ENCODE measurements at places on chromosomes 6 and 20.

DNA sequence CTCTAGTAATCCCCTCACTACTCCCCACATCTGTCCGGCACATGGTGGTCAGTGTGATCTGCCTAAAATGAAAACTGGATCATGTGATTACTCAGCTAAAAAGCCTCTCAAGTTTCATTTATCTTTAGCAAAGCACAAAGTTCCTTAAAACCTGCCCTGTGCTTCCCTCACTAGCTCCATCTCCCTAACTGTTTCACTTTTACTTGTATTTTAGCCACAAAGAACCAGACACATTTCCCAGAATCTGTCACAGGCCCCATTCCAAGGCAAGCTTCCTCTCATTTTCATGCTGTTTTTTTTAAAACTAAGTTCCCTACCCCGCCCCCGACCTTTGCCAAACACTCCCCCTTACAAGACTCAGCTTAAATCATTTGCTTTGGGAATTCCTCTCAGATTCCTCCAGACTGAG lies 8.9 kb upstream of the IGF2R start:
- no peak for DNase-seq

DNA sequence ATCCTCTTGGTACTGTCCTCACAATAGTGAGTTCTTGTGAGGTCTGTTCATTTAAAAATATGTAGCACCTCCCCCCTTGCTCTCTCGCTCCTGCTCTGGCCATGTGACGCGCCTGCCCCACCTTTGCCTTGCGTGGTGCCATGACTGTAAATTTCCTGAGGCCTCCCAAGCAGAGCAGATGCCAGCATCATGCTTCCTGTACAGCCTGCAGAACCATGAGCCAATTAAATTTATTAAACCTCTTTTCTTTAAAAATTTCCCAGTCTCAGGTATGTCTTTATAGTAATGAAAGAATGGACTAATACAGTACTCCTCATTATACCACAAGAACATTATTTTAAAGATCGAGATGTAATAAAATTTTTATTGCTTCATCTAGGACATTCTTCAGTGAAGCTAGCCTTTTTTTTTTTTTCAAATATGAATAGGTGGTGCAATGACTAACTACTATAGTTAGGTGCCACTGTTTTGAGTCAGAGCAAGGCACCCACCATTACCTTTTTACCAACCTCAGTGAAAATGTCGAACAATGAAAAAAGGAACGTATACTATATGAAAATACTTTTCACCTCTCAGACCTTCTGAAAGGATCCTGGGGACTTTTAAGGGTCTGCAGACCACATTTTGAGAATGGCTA lies 191.1 kb upstream of the SGK1 start:
- DNase-seq, result no peak

DNA sequence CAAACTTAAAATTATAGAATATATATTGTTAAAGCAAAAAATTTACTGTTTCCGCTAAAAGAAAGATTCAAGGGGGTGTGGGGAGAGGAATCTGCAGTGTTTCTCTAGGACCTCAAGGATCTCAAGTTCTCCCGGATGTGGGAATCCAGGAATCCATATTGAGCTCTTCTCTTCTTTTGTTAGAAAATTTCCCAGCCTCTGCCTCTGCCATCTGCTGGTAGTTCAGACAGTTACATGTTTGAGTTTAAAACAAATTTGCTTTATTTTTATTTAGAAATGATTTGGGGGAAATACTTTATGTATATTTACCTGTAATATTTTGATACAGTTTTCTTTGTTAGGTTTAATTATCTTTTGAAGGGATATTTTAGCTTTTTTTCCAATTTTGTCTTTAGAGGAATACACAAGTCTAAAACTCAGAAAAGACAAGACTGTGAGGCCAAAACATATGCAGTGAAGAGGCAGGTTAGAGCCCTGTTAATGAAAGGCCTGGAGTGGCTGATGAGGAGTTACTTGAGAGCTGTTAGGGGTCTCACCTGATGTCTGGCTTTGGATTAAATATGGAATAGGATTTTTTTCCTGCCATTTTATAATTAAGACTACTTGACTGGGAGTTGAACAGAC lies 268.8 kb downstream of the ARID1B start:
- DNase-seq, result no peak

DNA sequence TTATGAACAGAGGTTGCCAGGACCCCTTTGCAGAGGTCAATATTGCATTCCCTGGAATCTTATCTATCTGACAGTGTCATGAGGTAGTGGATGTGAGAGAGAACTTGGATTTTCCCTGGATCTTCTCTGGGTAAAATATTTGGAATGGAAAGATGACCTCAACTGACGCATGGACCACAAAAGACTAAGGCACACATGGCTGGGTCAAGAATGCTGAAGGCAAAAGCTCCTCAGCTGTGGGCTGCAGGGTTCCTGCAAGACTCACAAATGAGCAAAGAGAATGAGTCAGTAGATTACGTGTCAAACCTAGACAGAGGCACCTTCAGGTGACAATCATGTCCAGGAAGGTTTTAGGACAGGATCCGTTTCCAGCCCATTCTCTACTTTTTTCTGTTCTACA lies 484.0 kb downstream of the C6orf118 start:
- no peak for DNase-seq

GRCh38 chr6:78810698-78811097 lies 56.7 kb upstream of the IRAK1BP1 start:
- DNase-seq, result no peak
